ENCODE measurements at places on chromosomes 6 and 20.
A peak's percentile ranks its signal among the peaks of the same experiment; 100 is the strongest.

- no peak for DNase-seq
Observed at GRCh38 chr20:44067650-44068081, 119.3 kb downstream of the JPH2 start.

DNA sequence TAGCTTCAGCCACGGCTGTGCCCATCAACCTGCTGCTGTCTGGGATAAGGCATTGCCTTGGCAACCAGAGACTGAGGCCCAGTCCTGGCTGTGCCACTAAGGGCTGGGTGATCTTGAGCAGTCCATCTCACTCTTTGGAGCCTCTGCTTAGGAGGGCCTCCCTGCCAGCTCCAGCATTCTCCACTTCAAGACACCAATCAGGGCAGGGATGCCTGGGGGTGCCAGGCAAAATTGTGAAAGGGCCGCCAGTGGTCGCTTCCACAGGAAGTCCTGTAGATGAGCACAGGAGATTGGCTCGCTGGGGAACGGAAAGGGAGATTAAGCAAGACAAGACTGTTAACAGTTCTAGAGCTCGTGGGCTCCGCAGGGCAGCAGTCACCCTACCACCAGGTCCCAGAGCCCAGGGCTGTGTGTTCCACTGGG is at the start of gene RAB44:
Gene RAB44, plus strand, starts transcription at position 346 of the 423 bp plus-strand sequence. CDS start 6,410 bp downstream, outside the sequence.
- DNase-seq = no peak

DNA sequence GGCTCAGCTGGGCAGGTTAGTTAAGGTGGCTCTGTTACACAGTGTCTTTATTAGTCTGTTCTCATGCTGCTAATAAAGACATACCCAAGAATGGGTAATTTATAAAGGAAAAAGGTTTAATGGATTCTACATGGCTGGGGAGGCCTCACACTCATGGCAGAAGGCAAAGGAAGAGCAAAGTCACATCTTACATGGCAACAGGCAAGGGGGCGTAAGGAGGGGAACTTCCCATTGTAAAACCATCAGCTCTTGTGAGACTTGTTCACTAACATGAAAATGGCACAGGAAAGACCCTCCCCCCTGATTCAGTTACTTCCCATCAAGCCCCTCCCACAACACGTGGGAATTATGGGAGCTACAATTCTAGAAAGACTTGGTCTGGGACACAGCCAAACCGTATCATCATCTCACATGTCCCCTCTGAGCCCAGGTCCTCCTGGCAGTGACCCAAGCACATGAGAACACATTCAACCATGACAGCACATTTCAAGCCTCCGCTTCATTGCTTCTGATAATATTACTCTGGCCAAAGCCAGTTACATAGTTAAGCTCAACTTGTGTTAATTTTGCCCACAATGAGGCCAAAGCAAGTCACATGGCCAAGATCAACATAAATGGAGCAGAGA is 383.9 kb downstream of the PLCB1 start:
- DNase-seq = no peak

- DNase-seq = no peak
Observed at GRCh38 chr6:42306439-42307140, 88.9 kb upstream of the MRPS10 start.

DNA sequence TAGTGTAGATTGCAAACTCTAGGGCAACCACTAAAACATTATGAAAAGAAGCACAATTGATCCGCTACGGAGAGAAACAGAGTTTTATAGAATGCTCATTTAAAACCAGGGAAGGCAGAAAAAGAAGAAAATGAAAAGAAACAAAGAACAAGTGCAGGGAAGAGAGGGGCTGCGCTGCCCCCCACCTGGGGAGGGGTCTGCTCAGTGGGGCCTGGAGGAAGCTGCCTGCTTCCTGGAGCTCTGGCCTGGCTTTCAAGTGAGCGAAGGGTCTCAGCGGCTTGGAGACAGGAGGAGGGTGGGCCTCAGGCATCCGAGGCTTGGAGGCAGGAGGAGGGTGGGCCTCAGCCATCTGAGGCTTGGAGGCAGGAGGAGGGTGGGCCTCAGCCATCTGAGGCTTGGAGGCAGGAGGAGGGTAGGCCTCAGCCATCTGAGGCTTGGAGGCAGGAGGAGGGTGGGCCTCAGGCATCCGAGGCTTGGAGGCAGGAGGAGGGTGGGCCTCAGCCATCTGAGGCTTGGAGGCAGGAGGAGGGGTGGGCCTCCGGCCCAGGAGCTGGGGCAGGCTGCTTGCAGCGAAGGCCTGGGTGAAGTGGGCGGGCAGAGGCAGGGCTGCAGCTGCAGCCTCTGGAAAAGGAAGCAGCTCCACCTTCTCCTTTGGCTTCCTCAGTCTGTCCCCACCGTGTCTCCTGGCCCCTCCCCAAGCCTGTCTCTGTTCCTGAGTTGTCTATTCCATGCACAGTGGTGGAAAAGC is 406.3 kb downstream of the TAF4 start:
- DNase-seq = no peak

DNA sequence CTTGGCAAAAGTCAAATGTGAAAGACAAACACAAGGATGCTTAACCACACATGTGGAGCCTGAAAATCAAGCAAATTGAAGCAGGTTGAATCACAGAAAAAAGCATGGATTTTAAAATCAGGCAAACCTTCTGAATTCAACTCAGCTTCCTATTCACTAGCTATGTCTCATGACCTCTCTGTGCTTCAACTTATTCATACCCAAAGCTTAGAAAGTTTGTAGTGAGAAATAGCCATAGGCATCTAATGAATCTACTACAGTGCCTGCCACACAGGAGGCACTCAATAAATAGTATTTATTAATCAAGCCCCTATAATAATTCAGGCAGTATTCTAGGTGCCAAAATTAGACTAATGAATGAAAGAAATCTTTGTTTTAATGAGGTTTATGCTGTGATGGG is 112.2 kb upstream of the TNFAIP3 start:
- DNase-seq = no peak

GRCh38 chr6:108627692-108628550 is 67.2 kb downstream of the FOXO3 start:
- no peak for DNase-seq

- no peak for DNase-seq
Observed at GRCh38 chr6:32406197-32406596, 784 bp downstream of the BTNL2 start.

GRCh38 chr20:62517901-62518610 is 42.3 kb upstream of the GATA5 start:
- DNase-seq = no peak

- peak; percentile 74 for DNase-seq
Observed at GRCh38 chr6:40907198-40907701, 131.8 kb downstream of the UNC5CL start.

DNA sequence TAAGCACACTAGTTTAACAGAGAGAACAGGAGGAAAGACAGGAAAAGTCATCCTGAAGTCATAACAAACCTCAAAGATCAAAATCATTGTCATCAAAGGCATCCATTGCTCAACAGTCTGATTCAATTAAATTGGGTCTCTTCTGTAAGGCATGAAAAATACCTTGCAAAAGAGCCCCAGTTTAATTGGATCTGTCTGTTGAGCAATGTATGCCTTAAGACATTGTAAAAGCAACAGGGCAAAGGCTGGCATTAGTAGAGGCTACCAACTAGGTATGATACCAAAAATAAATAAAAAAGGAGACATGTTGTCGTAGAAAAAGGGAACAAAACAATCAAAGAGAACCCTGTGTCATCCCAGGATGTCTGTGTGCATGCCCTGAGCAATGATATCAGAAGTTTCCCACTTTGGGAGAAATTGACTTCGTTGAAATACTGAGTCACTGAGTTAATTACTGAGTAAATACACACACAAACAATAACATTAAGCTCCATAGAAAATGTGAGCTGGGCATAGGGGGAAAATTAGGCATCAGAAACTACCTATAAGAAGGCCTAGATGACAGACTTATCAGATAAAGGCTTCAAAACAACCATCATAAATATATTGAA is 1013.8 kb upstream of the CITED2 start:
- DNase-seq = no peak

- DNase-seq = no peak
Observed at GRCh38 chr6:129059650-129060049, 176.7 kb downstream of the LAMA2 start.

DNA sequence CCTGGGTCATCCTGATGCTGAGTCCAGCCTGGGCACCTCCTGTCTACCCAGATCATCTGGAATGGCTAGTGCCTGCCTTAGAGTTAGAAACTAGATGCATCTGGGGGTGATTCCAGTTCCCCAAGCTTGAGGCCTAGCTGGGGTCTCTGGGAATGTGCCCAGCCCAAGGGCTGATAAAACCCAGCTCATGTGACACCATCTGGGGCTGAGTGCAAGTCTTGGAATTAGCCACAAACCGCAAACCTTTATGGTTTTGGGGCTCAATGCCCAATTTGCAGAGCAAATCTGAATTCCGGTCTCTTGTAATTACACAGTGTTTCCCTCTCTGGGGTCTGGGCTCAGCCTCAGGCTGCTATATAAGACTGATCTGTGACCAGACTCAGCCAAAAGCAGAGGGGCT is at the start of gene BPIFB4:
Gene BPIFB4, plus strand, starts transcription at position 385 of the 400 bp plus-strand sequence. CDS start 1,884 bp downstream, outside the sequence.
- no peak for DNase-seq

DNA sequence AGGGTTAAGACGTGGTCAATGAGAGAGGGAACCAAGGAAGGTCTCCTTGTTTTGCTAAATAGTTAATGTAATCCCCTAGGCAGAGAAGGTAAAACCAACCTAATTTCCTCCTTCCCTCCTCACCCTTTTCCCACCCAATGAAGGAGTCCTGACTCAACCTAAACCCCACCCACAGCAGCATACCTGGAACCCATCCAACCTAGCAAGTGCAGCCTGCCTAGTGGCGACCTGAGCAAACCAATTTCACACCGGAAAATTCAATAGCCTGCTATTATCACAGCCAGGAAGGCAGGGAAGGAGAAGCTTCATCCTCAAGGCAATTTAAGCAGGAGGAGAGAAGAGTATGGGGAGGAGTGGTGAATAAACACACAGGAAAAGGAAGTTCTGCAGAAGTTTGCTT is 46.9 kb downstream of the OSTM1 start:
- no peak for DNase-seq

- DNase-seq = no peak
Observed at GRCh38 chr20:38283236-38283635, 20.7 kb upstream of the BPI start.

DNA sequence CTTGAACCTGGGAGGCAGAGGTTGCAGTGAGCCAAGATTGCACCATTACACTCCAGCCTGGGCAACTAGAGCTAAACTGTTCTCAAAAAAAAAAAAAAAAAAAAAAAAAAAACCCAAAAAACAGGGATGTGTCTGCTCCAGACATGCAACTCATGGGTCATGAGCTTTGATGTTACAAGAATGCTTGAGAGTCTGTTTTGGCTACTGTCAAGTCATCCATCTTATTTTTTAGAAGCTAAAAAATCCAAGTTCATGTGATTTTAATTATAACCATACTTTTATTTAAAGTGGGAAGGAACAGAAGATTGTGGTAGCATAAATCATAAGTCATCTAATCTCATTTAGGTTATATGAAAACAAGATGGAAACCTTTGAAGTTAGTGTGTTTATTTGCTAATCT is 120.6 kb downstream of the PDE7B start:
- DNase-seq = no peak

DNA sequence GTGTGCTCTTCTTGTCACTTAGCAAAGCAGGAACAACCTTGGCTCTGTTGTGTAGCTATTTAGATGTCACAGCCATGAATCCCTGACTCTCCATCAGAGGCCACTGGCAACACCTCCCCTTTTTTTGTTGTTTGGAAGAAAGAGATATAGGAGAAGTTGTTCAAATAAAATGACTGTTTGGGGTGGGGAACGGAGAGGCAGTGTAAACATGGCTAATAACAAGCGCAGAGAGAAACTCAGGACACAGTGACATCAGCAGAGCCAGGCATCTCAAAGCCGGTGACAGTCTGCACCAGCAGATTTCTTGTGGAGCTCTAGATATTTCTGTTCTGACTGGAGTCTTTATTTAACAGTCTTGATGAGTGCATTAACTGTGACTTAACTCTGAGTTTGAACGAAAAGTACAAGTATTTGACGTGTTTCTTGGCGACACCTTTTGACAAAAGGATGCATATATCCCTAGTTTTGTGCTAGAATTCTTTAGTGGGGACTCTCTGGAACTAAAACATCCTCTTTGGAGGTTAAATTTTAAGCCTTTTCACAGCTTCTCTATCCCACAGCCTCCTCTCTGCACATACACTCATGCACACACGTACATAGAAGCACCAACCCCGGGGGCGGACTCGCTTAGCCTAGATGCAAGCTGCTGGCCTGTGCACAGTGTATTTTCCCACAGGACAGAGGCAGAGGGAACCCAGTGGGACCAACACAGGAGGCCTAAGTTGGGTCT is 53.8 kb downstream of the ADAT2 start:
- DNase-seq = no peak

DNA sequence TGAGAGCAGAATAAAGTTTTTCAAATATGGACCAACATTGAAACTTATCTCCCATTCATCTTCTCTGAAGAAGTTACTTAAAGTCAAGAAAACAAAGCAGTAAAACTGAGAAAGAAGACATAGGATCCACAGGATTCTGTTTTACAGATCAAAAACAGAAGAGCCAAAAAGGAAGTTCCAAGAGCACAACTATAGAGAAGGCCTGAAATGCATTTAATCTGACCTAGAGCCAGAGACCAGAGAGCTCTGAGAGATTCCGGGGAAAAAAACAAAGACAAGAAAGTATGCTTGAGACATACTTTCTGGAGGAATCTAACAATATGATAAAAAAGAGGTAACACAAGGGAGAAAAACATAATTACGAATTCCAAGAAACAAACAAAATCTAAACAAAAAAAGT is 26.1 kb downstream of the SRPK1 start:
- DNase-seq = no peak

- DNase-seq = no peak
Observed at GRCh38 chr20:51402201-51402600, 140.3 kb downstream of the NFATC2 start.

- DNase-seq = no peak
Observed at GRCh38 chr6:93779086-93779841, 359.9 kb upstream of the EPHA7 start.

DNA sequence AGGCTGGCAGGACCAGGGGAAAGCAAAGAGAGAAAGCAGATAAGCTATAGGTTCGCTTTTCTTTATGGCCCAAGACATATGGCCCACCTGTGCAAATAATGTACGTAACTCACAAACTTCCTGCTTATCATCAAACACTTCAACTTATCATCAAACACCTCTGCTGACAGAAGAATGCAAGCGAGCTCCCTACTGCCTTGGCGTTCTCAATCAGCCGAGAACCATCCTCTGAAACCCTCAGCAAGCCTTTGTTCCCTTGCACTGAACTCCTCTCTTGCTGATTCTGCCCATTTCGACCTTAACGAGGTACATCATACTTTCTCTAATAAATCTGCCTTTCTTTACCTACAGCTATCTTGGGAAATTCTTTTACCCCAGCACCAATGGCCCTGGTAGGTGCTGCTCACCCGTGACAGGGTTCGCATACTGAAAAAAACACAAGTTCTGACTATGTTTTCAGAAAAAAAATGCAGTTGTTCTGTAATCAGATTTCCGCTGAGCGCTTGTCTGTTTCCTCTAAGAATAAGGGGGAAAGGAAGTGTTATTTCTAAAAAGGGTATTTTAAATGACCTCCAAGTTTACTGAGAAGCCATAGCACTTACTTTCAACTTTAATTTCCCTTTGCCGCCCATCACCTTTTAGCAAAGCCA is 28.3 kb downstream of the SERPINB6 start:
- DNase-seq = no peak

GRCh38 chr6:12353731-12354130 is 63.6 kb downstream of the EDN1 start:
- no peak for DNase-seq

- no peak for DNase-seq
Observed at GRCh38 chr6:87794922-87795885, 93.2 kb upstream of the AKIRIN2 start.

- DNase-seq = no peak
Observed at GRCh38 chr20:48957533-48957932, 36.0 kb downstream of the ARFGEF2 start.

Data from NCI-H1092 (cell line).